Urinary bladder (tissue), 4 donors: ENCODE measurements at places on chromosomes 6 and 20. TPM values are rescaled to one million over a fixed set of nuclear protein-coding genes. Genes with fewer than 3 reads are reported as not detected.

The FAM217B gene
- total RNA-seq: 11.6 TPM

The TSPO2 gene
- not detected for total RNA-seq

The C6orf132 gene
- total RNA-seq: 2.7 TPM

The SLC16A10 gene
- total RNA-seq: 5.4 TPM

The ENPP3 gene
- total RNA-seq: 2.4 TPM

The PPP1R10 gene
- total RNA-seq: 18.2 TPM

The CYP21A2 gene
- total RNA-seq: not detected

The BTNL2 gene
- not detected for total RNA-seq

The SPATS1 gene
- total RNA-seq: not detected

The KIAA1755 gene
- 6.8 TPM for total RNA-seq

The HLA-DRB5 gene
- total RNA-seq: 3.8 TPM

The CTSZ gene
- 55.1 TPM for total RNA-seq

DNA sequence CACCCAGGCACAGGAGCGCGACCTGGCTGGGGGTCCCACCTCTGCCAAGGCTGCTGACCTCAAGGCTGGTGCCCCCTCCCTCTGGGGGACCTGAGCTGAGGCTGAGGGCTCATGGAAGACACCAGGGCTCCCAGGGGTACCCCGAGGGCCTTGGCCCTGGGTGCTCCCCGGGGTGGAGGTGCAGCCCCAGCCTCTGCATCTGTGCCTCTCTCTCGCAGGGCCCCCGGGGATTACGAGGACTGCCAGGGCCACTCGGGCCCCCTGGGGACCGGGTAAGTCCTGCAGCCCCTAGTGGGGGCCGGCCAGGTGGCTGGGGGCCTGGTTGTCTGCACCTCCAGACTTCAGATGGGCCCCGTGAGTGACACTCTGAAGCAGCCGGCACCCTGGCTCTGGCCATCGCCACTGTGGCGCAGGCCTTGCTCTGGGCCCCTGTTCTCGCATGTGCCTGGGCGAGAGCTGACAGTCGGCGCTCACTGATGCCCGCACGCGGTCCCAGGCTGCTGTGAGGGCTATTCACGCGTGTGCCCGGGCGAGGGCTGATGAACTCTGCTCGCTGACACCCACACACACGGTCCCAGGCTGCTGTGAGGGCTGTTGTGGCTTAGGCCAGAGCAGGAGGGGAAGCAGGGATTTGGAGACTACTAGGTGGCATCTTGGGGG, 9.3 kb downstream of the COL9A3 start:
- no peak for DNase-seq

- no peak for DNase-seq
These were observed 80.5 kb downstream of the DNAAF9 start for GRCh38 chr20:3326779-3327521.

GRCh38 chr6:32074996-32075532, 34.1 kb downstream of the TNXB start:
- no peak for DNase-seq

DNA sequence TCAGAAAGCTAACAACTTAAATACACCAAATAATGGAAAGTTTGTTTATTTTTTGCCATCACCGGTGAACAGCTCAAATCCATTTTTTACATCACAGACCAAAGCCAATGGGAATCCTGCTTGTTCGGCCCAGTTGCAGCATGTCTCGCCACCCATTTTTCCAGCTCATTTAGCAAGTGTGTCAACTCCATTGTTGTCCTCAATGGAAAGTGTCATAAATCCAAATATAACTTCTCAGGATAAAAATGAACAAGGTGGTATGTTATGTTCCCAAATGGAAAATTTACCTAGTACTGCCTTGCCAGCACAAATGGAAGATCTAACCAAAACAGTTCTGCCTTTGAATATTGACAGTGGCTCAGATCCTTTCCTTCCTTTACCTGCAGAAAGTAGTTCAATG, 65.3 kb upstream of the SMIM8 start:
- DNase-seq: no peak

GRCh38 chr6:161961046-161961445, 687.2 kb upstream of the AGPAT4 start:
- DNase-seq: no peak

GRCh38 chr20:58458342-58459057, 56.7 kb downstream of the APCDD1L start:
- no peak for DNase-seq

GRCh38 chr20:40134176-40134575, 554.9 kb downstream of the MAFB start:
- DNase-seq: no peak

DNA sequence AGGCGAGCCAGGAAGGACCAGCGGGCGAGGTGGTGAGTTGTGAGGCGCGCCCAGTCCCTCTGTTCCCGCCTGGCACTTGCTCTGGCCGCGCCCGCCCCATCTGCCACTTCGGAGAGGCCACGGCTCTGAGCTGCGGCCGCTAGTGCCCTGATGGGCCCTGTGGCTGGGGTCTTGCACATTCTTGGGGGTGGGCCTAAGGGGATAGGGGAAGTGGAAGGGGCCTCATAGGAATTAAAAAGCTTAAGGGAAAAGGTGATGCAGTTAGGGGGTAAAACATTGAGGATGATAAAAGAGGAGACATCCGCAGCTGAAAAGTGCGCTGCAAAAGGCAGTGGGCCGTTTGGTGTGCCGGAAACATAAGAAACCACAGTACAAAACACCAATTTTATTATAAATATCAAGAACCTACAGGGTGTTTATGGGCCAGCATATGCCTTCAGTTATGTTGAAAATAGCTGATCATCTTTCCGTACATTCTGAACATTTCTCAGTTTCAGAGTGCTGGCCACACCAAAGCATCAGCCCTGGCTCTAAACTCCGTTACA, 1.1 kb upstream of the PSMB8 start:
- DNase-seq: no peak
